Activated T-helper 1 cell treated with Interleukin-2 at 50 U/mL for 16 hours (primary cell): ENCODE measurements at places on chromosomes 6 and 20.

DNA sequence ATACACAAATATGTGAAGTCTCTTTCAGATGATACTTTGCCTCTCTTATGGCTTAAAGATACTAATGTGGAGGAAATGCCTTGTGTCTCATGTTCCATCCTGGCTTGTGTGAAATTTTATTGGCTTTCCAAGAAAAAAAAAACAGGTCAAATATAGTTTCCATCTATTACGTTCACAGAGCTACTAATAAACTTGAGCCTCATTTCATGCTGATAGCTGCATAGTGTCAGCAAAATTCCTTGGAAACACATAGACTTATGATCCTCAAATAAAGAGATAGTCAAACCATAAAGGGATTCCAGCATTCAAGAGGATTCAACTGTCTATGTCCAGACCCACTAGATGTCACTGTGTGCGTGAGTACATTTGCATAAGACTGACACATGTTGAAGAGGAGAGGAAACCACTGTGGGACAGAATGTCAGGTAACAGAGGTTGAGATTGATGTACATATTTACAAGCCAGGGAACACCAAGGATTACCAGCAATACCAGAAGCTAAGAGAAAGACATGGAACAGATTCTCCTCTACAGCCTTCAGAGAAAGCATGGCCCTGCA, 266.6 kb downstream of the COL12A1 start:
- no peak for DNase-seq

GRCh38 chr6:6191476-6191875, 129.0 kb downstream of the F13A1 start:
- DNase-seq, result no peak

GRCh38 chr6:81534934-81535465, 217.5 kb downstream of the TENT5A start:
- DNase-seq, result no peak

GRCh38 chr6:168031411-168031971, 34.0 kb downstream of the KIF25 start:
- DNase-seq, result no peak
